ENCODE measurements at places on chromosomes 12 and 14.

- DNase-seq: no peak
These were observed 51.8 kb upstream of the MMP17 start for GRCh38 chr12:131776237-131776889.

DNA sequence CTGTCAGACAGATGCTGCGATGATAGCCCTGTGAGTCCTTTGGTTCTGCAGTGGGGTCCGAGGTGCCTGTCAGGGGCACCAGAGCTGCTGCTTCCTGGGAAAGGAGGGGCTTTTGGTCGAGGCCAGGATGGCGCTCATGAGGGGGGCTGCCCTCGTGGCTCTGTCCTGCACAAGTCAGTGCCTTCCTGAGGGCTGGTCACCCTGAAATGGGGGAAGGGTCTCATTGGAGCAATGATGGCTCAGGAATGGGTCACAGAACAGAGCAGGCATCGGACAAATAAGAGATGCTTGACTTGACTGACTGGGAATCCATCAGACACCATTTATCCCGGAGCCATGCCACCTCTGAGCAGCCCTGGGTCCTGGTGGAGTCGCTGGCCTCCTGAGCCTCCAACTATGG lies 121.9 kb downstream of the ADGRD1 start:
- DNase-seq: no peak

- DNase-seq: no peak
These were observed 7.7 kb downstream of the DAZAP2 start for GRCh38 chr12:51246254-51246853.

- DNase-seq: no peak
These were observed 22.4 kb upstream of the KCNK13 start for GRCh38 chr14:90039253-90040010.

DNA sequence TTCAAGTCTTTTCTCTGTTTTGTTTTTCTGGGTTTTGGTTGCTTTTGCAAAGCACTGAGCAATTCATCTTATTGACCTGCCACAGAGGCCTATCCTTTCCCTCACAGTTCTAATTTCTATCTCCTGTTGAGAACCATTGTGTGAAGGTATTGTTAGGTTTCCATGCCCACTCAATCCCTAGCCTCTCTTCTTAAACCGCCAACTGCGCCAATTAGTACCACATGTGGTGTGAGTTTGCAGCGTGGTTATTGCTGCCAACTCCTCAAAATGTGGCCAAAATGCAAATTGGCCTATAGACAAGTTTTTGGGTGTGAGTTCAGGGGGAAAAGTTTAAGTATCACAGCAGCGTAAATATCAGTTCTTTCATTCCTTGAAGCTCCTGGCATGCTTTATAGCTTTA lies 232.6 kb downstream of the FLRT2 start:
- DNase-seq: no peak

DNA sequence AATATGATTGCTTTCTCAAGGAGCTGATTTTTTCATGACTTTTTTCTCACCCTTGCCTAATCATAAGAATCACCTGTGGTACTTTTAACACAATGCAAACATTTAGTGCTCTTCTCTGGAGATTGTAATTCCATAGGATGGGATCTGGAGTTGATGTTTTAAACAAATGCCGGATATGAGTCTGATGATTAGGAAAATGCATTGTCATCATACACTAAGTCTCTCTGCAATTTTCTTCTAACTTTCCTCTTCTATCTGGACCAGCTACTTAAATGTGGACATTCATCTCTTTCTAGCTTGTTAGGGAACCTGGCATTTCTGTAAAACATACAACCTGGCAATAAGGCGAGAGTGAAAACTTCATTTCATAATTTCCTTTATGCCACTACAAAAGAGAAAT lies 23.5 kb downstream of the PMCH start:
- DNase-seq: no peak

DNA sequence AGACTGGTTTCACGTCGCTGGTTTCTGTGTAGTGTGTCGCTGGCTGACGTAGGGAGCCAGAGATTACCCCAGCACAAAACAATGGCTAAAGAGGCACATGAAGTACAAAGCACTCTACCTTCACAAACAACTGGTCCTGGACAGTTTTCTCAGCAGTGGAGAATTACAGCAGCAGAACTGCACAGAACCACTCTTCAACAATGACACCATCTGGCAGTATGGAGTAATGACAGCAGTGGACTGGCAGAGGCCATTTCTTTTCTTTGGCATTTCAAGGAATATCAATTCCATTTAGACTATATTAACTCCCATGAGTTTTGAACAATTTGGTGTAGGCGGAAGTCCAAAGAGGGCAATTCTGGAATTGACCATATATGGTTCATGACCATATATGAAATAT lies 1074.1 kb downstream of the AACS start:
- no peak for DNase-seq

- no peak for DNase-seq
These were observed 33.0 kb downstream of the SRRM4 start for GRCh38 chr12:119014368-119014767.

Data from amniotic stem cell (primary cell).